Midbrain (tissue), 1 donor: ENCODE measurements at places on chromosomes 1 and 21.

DNA sequence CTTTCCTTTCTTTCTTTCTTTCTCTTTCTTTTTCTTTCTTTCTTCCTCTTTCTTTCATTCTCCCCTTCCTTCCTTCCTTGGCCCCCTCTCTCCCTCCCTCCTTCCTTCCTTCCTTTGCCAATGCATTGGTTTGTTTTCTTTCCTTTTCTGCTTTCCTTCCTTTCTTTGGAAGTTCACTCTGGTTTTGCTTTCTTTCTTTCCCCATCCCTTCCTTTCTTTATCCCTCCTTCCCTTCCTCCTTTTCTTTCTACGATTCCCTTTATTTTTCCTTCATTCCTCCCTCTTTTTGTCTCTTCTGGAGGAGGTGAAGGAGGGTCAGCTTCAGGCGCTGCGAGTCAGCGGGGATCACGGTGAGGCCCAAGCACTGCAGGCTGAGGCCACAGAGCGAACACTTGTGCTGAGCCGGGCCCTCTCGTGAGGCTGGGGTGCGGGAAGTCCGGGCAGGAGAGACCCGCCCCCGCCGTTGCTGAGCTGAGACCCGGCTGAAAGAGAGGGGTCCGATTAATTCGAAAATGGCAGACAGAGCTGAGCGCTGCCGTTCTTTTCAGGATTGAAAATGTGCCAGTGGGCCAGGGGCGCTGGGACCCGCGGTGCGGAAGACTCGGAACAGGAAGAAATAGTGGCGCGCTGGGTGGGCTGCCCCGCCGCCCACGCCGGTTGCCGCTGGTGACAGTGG is 1.5 kb downstream of the SIM2 start:
- no peak for DNase-seq

DNA sequence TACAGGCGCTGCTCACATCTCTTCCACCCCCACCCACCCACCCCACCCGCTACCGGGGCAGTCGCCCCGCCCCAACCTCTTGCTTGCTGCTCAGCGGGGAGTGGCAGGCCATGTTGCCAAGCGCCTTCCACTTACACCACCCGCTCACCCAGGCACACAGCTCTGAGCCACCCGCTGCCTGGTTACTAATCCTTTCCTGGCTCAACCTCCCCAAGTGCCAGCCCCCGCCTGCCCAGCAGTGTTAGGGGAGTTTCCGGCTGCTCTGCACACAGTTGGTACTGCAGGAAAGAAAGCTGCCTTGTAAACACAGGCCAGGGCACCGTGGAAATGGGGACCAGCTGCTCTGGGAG is 56.2 kb downstream of the LACTBL1 start:
- DNase-seq: peak; percentile 40

- no peak for DNase-seq
Measured at GRCh38 chr1:147820761-147821297, 60.4 kb upstream of the GJA5 start.

DNA sequence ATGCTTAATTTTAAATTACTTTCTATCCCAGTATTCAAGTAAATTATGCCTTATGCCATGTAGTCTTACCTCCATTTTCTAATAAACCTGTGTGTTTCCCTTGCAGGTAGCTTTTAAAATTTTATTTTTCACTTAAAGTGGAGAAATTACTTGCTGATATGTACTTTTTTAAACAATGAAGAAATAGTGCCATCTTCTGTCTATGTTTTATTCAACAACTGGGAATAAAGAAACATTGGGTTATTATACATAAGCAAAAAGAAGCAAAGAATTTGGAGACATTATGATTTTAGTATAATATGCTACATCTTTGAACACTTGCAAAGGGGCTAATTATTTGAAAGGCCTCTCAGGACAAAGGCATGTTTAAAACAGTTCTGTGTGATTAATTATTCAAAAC is 1912.9 kb downstream of the MRPL39 start:
- DNase-seq: no peak
